Cardiac septum (tissue), 1 donor: ENCODE measurements at places on chromosomes 4 and X. TPM values are rescaled to one million over a fixed set of nuclear protein-coding genes. Genes with fewer than 3 reads are reported as not detected.

- no peak for DNase-seq
Measured at GRCh38 chrX:86348669-86349068, 200.4 kb downstream of the DACH2 start.

DNA sequence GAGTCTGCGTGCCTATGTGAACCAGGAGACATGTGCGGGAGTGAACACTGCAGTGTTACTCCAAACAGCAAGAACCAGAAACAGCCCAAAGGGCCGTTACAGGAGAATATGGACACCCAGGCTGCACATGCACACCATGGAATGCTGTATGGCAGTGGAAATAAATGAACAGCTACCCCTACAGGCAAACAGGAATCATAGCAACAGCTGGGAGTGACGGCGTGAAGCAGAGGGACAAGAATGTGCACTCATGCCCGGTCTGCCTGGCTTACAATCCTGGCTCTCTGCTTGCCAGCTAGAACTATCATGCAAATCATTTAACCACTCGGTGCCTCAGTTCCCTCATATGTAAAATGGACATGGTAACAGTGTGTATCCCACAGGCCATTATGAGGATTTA is 16.6 kb downstream of the GPKOW start:
- no peak for DNase-seq

GRCh38 chr4:91114386-91114785 is 987.2 kb downstream of the CCSER1 start:
- DNase-seq: no peak

DNA sequence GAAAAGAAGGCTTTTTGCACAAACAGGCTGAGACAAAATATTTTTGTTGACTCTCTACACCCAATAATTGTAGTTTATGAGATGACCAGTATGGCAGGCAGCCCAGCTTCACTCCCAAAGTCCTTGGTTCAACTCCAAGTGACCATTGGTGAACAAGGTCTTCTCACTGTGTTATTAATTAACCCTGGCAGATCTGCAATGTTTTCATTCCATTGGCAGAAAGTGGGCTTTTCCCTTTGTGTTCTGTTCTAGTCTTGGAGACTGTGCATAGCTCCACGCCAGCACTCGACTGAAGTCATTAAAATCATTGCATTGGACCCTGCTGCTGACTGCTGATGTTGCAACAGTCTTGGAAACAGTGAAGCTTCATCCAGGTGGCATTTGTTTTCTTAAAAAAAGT is 277.3 kb upstream of the HAND2 start:
- no peak for DNase-seq

- no peak for DNase-seq
Measured at GRCh38 chr4:51918251-51918650, 75.3 kb downstream of the DCUN1D4 start.

DNA sequence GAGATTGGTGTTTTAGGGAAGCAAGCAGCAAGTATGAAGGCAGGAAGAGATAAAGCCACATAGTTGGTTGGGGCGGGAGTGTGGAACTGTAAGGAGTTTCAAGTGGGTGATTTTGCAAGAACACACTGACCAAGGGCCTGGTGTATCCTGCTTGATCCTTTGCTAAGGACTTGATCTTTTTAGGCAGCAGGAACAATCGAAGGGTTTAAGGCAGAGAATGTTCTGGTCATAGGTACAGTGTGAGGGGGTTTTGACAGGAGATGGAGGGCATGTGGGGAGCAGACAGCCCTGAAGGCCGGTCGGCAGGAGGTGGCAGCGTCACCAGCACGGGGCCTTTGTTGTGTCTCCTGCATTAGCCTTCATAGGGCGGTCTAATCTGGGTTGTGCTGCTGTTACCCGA is 54.7 kb downstream of the FAM193A start:
- no peak for DNase-seq

- no peak for DNase-seq
Measured at GRCh38 chr4:96473246-96473645, 633.4 kb downstream of the PDHA2 start.

GRCh38 chrX:39759526-39760224 is 338.1 kb downstream of the BCOR start:
- no peak for DNase-seq

- DNase-seq: peak; percentile 53
Measured at GRCh38 chr4:8754634-8755589, 116.7 kb downstream of the HMX1 start.

DNA sequence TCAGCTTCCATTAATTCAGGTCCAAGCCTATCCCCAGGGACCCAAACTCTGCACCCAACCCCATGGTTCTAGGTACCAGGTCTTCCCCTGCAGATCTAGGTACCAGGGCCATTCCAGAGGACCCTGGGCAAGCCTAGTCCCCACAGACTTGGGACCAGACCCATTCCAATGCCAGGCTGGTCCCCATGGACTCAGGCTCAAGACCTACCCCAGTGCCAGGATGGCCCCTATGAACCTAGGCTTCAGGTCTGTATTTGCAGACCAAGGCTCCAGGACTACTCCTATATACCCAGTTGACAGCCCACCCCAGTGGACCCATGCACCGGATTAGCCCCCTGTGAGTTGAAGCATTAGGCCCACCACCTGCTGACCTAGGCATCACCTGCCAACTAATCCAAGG is 8.9 kb downstream of the MTHFD2L start:
- DNase-seq: no peak

The ERAS gene
- total RNA-seq: not detected

The MAGEE2 gene
- not detected for total RNA-seq

DNA sequence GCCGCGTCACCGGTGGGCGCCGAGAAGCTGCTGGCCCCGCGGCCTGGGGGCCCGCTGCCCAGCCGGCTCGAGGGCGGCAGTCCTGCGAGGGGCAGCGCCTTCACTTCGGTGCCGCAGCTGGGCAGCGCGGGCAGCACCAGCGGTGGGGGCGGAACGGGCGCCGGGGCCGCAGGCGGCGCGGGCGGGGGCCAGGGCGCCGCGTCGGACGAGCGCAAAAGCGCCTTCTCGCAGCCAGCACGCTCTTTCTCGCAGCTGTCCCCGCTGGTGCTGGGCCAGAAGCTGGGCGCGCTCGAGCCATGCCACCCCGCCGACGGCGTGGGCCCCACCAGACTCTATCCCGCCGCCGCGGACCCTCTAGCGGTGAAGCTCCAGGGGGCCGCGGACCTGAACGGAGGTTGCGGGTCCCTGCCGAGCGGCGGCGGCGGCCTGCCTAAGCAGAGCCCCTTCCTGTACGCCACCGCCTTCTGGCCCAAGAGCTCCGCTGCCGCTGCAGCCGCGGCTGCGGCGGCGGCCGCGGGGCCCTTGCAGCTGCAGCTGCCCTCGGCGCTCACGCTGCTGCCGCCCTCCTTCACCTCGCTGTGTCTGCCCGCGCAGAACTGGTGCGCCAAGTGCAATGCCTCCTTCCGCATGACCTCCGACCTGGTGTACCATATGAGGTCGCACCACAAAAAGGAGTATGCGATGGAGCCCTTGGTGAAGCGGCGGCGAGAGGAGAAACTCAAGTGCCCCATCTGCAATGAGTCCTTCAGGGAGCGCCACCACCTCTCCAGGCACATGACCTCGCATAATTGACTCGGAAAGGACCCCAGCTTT is 5.6 kb downstream of the PRDM8 start:
- DNase-seq: no peak

DNA sequence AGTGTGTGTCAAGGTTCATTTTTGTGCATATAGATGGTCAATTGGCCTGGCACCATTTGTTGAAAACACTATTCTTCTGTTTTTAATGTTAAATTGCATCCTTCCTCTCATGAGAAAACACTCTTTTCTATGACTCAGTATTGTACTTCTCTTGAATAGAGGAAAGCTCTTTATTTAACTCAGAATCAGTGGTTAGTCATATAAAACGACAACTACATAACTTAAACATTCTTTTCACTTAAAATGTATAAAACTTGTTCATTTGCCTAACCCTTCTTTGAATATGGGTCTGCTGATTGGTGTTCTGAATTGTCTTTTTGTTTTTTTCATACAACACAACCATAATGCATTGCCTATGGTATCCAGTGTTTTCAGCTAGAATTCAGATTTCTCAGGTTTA is 17.2 kb upstream of the MRPL1 start:
- DNase-seq: no peak

DNA sequence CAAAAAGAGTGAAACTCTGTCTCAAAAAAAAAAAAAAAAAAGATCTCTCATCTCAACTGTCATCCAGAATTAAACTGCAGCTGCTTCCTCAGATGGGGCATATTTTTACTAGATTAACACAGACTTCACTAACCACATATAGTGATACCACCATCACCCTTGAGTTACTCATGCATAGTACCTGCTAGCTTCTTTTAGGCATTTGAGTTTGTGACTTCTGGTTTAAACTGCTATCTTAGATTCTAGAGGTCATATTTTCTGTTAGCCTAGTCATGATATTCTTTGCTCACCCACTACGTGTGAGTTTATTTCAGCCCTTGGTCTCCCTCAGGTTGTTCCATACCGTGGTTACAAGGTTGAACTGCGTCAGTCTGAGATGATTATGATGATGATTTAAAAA is 154.9 kb upstream of the BMP3 start:
- DNase-seq: no peak

- no peak for DNase-seq
Measured at GRCh38 chr4:82893942-82894341, 3.0 kb upstream of the SEC31A start.

The TFE3 gene
- total RNA-seq: 21.9 TPM

DNA sequence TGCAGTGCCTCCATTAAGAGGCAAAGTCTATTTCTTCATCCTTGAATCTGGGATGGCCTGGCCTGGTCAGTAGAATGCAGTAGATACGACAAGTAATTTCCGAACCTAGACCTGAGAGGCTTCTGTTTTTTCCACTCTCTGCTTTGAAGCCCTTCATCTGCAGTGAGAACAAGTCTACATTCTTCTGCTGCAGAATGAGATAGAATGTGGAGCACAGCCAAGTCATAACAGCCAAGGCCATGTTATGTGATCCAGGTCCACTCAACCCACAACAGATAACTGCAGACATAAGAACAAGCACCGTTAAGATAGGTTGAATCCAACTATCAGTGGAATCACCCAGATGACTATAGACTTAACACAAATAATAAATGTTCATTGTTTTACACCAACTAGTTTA is 1297.7 kb downstream of the C4orf33 start:
- DNase-seq: no peak

DNA sequence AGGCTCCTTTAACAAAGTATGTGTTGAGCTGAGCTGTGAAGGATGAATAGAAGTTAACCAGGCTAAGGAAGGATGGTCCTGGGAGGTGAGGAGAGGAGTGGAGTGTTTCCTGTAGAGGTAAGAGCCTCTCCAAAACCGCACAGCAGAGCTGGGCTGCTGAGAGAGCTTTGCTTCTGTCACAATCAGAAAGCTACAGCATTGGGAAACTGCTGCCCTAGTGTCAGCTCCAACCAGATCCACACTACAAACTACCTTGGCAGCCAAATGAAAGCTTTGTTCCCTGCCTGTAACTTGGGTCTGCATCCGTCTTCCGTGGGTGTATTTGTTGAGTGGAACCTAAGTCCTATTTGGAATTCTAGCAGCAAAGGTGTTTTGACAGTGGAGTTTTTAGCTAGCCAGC is 91.8 kb downstream of the REPS2 start:
- DNase-seq: no peak

DNA sequence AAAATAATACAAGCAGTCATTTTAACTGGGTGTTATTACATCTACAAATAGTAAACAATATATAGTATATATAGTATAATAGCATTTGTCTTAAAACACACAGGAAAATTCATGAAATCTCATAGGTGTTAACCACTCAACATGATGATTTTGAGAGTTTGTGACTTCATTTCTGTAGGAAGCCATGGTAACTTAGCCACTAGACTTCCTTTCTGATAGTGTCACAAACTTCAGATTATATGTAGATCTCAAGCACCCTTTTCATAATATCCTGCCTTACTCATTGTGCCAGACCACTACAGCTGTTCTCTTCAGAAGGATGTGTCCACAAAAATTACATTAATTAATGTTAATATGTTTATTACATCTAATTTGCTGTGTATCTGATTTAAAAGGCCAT is 1250.6 kb downstream of the ADGRL3 start:
- DNase-seq: no peak

The APOOL gene
- 37.2 TPM for total RNA-seq

The MRPL1 gene
- 29.0 TPM for total RNA-seq

The TXLNG gene
- 6.8 TPM for total RNA-seq

The LIMCH1 gene
- total RNA-seq: 291 TPM

The SATL1 gene
- 0.16 TPM for total RNA-seq

The BEND4 gene
- not detected for total RNA-seq

GRCh38 chr4:84232309-84233095 is 266.6 kb downstream of the NKX6-1 start:
- no peak for DNase-seq

The HTRA3 gene
- 50.8 TPM for total RNA-seq

DNA sequence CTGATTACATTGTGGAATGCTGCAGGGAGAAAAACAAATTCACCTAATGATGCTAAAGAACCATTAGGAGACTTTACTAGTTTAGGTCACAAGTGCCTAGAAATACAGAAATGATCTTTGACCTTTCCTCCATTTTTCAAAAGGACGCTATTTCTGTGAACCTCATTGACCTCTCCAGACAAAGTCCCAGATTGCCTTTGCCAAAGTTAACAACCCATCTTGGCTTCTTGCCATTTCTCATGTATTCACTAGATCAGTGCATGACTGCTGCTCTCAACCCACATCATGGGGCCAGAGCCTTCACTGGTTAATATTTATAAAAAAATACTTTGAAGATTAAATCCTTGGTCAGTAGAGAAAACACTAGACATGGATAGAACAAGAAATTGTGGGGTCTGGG is 19.9 kb upstream of the AR start:
- no peak for DNase-seq

The MAP9 gene
- 9.3 TPM for total RNA-seq

DNA sequence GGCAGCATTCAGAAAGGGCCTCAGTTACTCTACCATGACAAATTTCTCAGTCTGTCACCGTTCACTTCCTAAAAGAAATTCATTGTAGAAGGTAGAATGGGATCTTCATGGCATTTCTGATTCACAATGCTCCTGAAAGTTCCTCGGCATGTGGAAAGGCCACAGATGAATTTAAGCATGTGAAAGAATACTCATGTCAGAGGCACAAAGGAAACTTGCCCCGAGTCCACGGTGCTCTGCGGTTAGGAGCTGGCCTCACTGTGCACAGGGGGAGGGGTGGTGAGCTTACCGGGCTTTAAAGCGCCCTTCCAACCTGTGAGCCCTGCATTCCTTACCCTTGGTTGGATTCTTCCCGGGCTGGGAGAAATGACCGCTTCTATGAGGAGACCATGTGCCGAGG is 9.3 kb downstream of the TKTL1 start:
- no peak for DNase-seq

DNA sequence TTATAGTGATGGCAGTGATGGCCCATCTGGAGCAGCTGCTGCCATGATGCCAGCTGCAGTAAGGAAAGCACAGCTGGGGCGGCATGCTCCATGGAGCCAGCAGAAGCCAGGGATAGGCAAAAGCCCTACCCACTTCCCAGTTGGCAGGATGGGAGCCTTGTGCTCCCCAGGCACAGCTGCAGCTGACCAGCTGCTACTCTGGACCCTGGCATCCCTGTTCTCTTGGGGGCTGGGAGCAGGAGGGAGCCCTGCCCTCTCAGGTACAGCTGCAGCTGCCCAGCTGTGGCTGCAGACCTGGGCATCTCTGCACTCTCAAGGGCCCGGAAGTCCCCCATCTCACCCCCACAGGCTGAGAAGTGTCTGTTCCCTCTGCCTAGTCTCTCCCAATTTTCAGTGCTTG is 531.9 kb downstream of the PCDH18 start:
- DNase-seq: no peak

The PNMA5 gene
- total RNA-seq: not detected
